ENCODE measurements at places on chromosomes 12 and 14.

GRCh38 chr14:76929927-76930326, 98.6 kb downstream of the IRF2BPL start:
- no peak for DNase-seq

- peak; percentile 17 for DNase-seq
These were observed 58.1 kb upstream of the RMST start for GRCh38 chr12:97404543-97404942.

DNA sequence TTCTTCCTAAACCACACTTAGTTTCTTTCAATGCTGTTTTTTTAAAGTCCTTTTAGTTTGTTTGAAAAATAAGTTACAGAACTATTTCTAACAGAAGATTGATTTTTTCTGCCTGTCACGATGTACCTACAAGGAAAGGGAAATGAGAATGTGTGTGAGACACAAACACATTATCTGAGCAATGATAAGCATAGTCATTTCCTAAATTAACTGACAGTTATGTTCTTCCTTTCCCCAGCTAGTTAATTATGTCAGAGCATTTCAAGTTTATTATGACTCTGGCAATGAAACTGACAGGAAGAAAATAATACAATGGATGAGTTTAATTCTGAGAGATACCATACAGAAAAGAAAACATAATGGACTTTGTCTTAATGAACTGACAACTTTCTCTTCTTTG, 21.3 kb upstream of the LDHB start:
- no peak for DNase-seq

GRCh38 chr14:24991821-24992220, 58.1 kb downstream of the STXBP6 start:
- DNase-seq: no peak

GRCh38 chr14:93797071-93797470, 8.8 kb upstream of the PRIMA1 start:
- DNase-seq: no peak

Data from H4 (cell line).